ENCODE measurements at places on chromosomes 1 and 21. TPM values are rescaled to one million over a fixed set of nuclear protein-coding genes. Genes with fewer than 3 reads are reported as not detected.

Gene OR2T33
- not detected for total RNA-seq

Gene CSF1
- total RNA-seq, result 31.4 TPM

Gene MTX1
- total RNA-seq, result 27.0 TPM

Gene S100A3
- 1.8 TPM for total RNA-seq

Gene SON
- total RNA-seq, result 105 TPM

Gene CYP4B1
- 20.0 TPM for total RNA-seq

Gene LAMB3
- total RNA-seq, result 4.7 TPM

Gene VSIG8
- total RNA-seq, result not detected

Gene SPSB1
- 20.8 TPM for total RNA-seq

Gene OR6N2
- total RNA-seq, result not detected

Gene SYPL2
- total RNA-seq, result 4.7 TPM

Gene SYNC
- 19.0 TPM for total RNA-seq

Gene TMEM240
- 1.4 TPM for total RNA-seq

Gene SH2D1B
- not detected for total RNA-seq

Gene ITLN2
- total RNA-seq, result 6.3 TPM

Gene CDC7
- total RNA-seq, result 0.90 TPM

Gene FCRL3
- total RNA-seq, result not detected

Gene C1orf94
- total RNA-seq, result not detected

Gene TMEM82
- not detected for total RNA-seq

Gene FCGR2B
- 8.1 TPM for total RNA-seq

Gene OR2T29
- total RNA-seq, result not detected

Gene SPRR1A
- not detected for total RNA-seq

Gene MROH9
- total RNA-seq, result not detected

Gene PPIAL4G
- not detected for total RNA-seq

Gene SLC5A3
- 4.4 TPM for total RNA-seq

Gene HSD3B1
- not detected for total RNA-seq

Gene TRIM33
- 17.9 TPM for total RNA-seq

Gene ADAM30
- total RNA-seq, result not detected

Gene DLGAP3
- not detected for total RNA-seq

Gene TNFRSF1B
- total RNA-seq, result 25.6 TPM

Gene RXFP4
- total RNA-seq, result not detected

Gene ALX3
- not detected for total RNA-seq

Gene YBEY
- 11.0 TPM for total RNA-seq

Gene MSTO1
- 4.8 TPM for total RNA-seq
